ENCODE measurements at places on chromosomes 3 and 15.

GRCh38 chr3:157602424-157602823 is 99.2 kb upstream of the VEPH1 start:
- no peak for DNase-seq

- no peak for DNase-seq
These were observed 59.4 kb downstream of the MCTP2 start for GRCh38 chr15:94290730-94291129.

- DNase-seq = no peak
These were observed 12.7 kb upstream of the OXSR1 start for GRCh38 chr3:38152609-38153008.

DNA sequence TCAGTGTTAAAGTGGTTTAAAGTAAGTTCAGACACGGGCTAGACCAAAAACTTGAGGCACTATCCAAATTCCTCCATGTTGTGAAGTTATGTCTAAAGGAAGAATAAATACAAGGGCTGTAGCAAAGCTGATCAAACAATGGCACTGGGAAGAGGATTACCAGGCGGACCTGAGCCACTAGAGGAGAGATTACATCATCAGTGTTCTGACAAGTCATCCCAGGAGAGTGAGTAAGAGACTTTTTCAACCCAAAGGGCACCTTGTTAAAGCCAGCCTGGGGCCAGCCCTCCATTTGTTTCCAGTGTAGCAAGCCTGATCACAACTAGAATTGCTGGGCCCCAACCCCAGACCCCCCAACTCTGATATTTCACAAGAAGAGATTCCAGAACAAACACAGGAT is 166.9 kb downstream of the DCLK3 start:
- DNase-seq = peak; percentile 53

DNA sequence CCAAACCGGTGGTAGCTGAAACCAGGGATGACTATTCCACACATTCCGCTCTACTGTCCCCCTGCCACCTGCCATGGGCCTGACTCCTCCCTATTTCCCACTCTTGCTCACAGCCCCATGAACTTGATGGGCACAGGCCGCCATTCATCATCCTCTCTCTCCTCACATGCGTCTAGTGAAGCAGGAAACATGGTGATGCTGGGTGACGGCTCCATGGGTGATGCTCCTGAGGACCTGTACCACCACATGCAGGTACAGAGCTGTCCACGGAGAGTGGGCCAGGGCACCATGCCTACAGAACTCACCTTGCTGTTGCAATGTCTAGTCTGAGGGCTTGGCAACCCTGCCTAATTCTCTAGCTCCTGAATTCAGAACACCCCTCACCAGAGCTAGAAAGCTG is 23.3 kb upstream of the MANF start:
- no peak for DNase-seq

GRCh38 chr15:62853841-62854225 is 188.7 kb upstream of the TPM1 start:
- no peak for DNase-seq

DNA sequence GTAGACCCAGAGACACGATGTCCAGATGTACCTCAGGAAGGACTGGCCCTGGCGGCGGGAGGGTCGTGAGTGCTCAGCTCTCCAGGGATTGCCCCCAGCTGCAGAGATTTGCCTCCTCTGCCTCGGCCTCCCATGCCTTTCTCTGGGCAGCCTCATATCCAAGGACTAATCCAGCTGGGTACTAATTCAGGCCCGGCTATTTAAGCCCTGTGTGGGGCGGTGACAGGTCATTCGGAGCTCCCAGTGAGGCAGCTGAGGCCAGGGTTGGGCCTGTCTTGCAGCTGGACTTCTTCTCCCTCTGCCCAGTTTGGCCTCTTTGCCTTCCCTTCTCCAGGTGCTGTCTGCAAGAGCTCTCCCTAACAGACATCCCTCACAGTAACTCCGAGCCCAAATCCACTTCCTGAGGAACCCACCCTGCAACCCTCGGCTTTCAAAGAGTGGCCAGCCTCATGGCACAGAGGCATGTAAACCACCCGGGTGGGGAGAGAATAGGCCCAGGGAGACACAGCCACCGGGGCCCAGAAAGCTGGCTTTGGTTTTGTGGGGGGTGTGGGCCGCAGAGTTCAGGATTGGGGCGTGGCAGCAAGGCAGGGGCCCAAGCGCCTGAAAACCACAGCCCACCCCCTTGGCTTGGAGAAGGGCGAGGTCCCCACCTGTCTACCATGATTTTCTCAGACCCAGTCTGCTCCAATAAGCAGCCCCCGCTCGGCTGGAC is 85.8 kb downstream of the PPCDC start:
- DNase-seq = no peak

- peak; percentile 22 for DNase-seq
These were observed 39.2 kb downstream of the BBX start for GRCh38 chr3:107561980-107562379.

GRCh38 chr3:48518069-48518468 is 14.1 kb upstream of the SHISA5 start:
- no peak for DNase-seq

- no peak for DNase-seq
These were observed 345.7 kb upstream of the RBMS3 start for GRCh38 chr3:28935146-28935545.

DNA sequence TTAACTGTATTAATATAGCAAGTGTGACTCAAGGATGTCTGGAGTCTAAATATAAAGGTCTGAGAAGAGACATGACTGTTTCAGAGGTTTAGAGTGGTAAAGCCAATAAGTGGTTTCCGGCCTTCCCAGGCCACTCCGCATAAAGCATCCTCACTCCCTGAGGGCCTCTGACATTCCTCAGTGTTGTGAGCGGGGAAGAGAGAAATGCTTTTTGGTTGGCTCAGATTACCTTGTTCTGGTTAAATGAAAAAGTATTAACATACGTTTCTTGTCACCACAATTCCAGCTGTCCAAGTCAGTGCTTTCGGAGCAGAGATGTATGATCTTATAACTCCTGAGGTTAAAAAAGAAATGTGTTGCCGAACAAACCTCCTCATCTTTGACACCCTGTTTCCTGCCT is 103.8 kb downstream of the RBMS3 start:
- peak; percentile 80 for DNase-seq

DNA sequence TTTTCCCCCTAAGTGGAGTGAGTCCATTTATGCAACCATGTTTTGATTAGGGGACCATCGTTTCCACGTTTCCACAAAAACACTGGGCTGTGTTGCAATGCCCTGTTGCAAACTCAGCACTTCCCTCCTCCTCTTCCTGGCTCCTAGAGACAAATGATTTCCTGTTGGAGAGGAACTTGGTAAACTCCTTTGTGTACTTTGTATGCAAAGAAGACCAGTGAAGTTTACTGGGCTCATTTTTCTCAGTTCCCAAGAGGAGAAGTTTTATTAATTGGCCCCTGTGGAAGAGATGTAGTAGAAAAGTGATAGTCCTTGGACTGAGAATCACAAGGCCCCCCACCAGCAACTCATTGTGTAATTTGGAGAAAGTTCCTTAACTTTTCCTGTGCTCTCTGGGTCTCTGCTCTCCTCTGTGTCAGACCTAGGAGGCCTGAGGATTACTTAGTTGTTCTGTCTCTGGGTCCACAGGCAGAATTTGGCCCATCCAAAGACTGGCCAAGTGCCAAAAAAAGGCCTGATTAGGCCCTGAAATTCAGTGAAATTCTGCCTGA is 95.0 kb downstream of the ATG7 start:
- peak; percentile 84 for DNase-seq

DNA sequence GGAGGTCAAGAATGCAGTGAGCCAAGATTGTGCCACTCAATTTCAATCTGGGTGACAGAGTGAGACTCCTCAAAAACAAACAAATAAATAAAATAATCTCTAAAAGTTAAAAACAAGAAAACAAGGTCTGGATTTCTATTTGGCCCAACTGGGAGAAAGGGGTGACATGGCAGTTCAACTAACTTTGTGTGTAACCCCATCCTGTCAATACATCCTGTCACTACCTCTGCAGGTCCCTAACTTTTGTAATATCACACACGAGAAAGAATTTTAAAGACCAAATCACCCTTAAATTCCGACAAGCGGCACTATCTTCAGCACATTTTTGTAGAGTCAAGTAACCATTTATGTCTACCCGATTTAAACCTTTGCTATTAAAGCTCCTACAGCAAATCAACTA is 10.2 kb downstream of the SLTM start:
- no peak for DNase-seq

DNA sequence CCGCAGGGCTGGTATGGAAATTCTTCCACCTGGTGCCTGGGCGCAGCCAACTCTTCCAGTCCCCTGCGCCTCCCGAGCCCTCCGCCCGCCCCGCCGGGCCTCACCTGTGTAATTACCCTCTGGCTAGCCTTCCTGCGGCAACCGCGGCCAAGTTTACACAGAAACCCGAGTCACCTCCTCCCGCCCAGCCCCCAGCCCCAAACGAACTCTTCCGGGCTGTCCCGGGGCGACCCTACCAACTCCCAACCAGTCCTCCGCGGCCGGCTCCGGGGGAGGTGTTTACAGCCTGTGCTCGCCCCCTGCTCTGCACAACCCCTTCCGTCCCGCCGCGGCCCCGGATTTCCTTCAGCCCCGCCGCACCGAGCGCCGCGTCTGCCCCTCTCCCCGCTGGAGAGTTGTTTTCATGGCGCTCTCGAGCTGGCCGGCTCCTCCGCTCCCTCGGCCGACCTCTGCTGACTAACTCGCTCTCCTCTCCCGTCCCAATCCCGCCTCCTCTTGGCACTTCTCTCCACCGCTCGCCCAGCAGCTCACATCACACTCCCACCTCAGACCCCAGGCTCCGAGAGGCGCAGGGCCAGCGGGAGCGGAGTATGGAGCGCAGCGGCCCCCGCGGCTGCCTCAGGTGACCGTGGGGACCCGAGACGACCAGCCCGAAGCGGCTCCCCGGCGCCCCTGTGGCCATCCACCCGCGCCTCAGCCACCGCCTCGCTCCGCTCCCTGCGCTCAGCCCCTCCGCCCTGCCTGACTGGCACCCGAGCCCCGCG is 538 bp downstream of the ATOSA start:
- DNase-seq = peak; percentile 66

- DNase-seq = no peak
These were observed 132.3 kb downstream of the SNRPN start for GRCh38 chr15:25087137-25087536.

GRCh38 chr15:45130291-45131000 is 652 bp downstream of the DUOX1 start:
- DNase-seq = no peak

GRCh38 chr15:94858011-94858410 is 626.6 kb downstream of the MCTP2 start:
- DNase-seq = no peak

DNA sequence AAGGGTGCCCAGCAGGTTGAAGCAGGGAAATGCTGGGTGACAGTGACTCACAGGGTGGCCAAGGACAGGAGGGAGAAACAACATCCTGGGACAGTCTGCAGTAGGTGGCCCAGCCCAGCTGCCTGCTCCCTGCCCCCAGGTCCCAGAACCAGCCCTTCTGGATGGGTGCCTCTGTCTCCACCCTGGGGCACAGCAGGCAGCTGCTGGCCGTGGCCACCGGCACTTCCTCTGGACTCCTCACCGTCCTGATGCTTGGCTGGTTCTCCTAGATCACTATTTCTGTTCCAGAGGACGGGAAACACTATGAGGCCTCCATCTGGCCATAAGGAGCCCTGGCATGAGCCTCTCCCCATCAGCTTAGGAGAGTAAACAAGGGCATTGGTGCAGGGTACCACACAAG is 258.9 kb downstream of the XXYLT1 start:
- no peak for DNase-seq

GRCh38 chr15:101173233-101174119 is 78.4 kb downstream of the CHSY1 start:
- no peak for DNase-seq

DNA sequence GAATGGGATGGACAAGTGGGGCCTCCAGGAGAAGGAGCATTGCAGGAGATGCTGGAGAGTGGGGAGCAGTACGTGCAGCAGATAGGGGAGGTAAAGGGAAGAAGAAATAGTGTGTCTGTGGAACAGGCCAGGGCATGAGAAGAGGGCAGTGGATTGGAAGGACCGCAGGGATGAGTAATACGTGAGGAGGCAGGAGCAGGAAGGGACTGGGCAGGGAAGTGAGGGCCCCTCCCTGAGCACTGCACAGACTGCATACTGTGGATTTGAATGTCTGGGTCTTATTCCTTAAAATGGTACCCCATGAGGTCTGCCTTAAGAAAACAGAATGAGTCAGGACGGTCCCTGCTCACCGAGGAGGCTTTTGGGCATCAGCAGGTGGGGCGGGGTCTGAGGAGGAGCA is 210.0 kb upstream of the NDN start:
- DNase-seq = no peak

GRCh38 chr3:194315088-194315964 is 35.8 kb downstream of the CPN2 start:
- peak; percentile 84 for DNase-seq

DNA sequence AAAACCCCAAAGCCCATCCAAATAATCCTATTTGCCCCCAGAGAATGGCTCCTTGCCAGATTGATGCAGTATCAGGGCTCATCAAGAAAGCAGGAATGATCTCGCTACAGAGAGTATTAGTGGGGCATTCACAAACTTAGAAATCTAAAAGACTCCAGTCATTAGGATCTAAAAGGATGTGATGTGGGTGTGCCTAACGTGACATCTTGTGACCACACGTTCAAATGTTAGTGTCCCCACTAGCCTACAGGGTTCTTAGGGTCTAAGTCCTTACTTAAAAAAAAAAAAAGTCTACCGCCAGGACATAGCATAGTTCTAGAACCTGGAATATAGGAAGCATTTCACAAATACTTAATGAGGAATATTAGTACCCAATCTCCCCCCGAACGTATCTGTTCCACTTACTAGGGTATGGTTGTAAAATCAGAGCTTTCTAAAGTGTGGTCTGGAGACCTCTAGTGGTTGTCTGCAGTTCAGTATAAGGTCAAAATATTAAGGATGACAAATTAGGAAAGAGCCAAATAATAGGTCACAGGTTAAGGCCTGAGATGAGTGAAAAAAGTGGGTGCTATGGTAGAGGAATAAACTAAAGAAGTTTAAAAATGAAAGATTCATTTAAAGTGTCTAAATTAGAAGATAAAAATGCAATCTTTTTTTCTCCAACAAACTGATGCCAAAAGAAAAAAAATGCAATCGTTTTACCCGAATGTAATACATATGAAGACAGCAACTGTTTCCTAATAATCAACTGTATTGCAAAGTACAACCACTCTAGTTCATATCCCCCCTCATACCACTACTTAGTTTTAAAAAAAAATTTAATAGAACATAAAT is 4.2 kb upstream of the CHRM5 start:
- peak; percentile 65 for DNase-seq

- DNase-seq = no peak
These were observed 121.2 kb downstream of the ATG7 start for GRCh38 chr3:11393401-11393800.

GRCh38 chr3:107456501-107456900 is 66.3 kb upstream of the BBX start:
- DNase-seq = no peak

DNA sequence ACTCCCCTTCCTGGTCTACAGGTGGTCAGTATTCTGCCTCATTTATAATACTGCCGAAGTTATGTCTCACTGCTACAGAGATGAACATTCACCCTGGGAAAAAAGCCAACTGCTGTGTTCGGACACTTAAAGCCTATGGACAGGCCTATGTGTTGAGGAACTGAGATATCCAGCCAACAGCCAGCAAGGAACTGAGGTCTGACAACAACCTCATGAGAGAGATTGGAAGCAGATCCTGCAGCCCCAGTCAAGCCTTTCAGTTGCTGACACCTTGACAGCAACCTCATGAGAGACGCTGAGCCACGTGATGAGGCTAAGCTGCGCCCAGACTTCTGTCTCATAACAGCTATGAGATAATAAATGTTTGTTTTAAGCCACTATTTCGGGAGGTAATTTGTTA is 18.2 kb upstream of the FHIT start:
- DNase-seq = no peak

- no peak for DNase-seq
These were observed 1.1 kb upstream of the BCL2L10 start for GRCh38 chr15:52113708-52114107.

- DNase-seq = peak; percentile 28
These were observed 40.9 kb upstream of the RNU6-1 start for GRCh38 chr15:67880651-67881182.

Data from fibroblast of mammary gland (primary cell).